RWPE1 (cell line): ENCODE measurements at places on chromosomes 2 and 18.

DNA sequence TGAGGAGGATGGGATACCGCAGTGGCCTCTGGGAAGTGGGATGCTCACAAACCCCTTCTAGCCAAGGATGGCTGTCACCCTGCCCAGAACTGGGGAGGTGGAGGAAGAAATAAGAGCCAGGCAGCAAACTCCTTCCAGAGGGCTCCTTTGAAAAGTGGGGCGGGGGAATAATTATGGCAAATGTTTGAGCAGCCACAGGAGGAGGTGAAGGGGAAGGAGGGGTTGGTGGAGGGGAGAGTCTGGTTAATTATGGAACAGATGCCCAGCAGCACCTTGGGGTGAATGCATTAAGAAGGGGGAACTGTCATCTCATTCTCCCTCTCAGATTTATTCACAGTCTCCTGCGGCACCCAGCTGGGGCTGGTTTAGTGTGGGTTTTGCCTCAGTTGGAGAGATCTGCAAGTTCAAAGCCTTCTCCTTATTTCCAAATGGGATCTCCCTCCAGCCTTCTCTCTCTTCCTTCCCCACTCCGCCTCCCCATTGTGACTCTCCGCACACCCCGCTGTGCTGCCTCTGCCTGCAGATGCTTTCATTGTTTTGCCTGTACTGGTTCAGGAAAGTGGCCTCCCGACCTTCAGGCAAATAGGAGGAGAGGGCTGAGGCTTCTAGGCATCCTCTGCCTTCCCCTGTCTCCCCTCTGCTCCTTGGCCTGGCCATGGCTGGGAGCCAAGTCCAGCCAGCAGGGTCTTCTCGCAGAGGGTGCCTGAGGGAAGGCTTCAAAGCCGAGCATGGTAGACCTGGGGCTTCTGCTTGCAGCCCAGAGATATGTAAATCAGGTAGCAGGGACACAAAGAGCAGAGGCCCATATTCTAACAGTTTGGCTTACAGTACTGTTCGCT is 457.2 kb upstream of the MEX3C start:
- DNase-seq: no peak

DNA sequence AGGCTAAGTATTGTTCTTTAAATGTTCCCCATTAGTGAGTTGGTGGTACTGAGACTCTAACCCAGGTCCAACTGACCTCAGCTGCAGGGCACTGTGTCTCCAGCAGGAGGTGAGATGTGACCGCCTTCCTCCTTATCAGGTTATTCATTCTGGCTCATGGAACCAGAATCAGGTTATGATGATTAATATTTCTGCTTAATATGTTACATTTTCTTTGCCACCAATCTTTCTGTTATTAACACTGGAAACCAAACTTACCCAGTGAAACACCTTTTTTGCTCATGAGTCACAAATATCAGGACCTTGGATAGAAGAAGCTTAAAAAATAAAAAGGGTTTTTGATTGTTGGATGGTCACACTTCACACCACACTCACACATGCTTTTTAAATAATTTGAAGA is 85.4 kb downstream of the DPP4 start:
- DNase-seq: peak; percentile 7

DNA sequence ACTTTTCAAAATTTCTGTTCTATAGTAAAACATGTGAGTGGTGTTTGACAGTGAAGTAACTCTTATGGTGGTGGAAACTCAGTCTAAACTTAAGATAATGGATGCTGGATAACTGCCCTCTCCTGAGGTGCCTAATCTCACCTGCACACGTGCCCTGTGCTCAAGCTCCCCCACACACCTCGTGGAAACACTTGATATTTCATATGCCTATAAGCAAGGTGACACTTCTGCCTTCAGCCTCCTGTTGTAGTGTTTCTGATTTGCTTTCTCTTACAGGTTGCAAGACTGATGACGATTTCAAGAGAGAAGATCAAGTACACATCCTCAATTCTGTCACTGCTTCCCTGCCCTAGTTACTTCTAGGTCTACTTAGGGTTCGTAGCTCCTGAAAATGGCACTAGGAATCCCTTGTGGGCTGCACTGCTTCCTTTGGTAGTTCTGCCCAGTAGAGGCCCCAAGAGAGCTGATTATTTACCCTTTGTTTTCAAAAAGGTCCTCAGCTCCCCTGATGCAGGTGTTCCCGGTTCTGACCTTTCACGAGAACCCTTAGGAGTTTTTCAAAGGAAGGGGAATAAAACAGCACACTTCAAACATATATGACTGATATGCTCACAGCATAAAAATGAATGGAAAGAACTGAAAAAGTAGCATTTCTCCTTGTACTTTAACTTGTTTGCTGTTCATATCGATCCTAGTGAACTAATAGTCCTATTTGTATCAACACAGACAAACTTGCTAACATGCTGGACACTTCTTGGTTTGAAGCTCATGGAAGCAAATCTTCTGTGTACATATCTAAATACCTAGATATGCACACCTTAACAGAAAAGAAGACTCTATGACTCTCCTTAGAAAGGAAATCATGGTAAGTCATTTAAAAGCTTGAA is 6.7 kb downstream of the CAVIN2 start:
- DNase-seq: no peak

- no peak for DNase-seq
Observed at GRCh38 chr2:236531996-236532395, 37.6 kb upstream of the ACKR3 start.
